ENCODE measurements at places on chromosomes 2 and 18.

GRCh38 chr18:62384068-62384467, 59.0 kb downstream of the TNFRSF11A start:
- no peak for DNase-seq

DNA sequence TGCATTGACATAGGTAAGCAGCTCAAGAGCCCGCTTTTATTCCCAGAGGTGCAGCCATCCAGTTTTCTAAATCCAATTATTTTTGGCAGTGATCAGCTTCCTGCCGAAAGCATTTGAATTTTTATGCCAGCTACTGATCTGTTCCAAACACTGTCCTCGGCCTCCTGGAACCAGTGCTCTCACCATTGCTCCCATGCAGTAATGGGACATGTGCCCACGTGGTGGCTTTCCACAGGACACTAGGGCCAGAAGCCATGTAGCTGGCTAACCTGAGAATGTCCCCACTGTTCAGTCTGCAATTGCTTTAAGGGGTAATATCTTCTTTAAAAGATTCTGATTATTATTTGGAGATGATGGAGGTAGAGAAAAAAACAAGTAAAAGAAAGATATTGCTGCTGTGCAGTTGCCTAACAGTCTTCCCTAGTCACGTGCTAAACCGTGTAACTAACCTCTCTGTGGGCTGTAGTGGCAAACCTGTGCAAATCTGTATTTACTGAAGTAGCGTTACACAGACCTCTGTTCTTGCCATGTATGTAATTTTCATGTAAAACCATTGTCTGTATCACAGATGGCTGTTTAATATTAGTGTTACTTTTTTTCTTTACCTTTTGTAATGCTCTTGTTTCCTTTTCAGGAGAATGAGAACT, 13.0 kb downstream of the GRHL1 start:
- no peak for DNase-seq

GRCh38 chr18:6591491-6591890, 138.0 kb upstream of the ARHGAP28 start:
- DNase-seq, result no peak

- no peak for DNase-seq
These were observed 122.1 kb downstream of the TMEM17 start for GRCh38 chr2:62383846-62384245.

GRCh38 chr18:70028084-70028483, 80.4 kb upstream of the CD226 start:
- DNase-seq, result no peak

DNA sequence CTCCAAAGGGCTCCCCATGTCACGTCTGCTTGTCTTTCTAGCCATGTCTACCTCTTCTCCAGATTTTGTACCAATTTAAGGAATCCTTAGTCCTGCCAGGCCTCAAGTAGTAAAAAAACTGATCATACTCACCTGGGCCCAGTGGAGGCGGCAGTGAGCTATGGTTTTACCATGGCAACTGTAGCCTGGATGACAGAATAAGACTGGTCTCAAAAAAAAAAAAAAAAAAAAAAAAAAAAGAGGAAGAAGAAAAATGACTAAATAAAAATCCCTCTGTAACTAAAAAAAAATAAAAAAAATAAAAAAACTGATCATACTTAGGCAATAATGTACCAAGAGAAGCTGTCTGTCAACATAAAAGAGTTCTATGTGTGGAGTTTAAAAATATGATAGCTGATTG, 221.6 kb downstream of the NR4A2 start:
- DNase-seq, result no peak

DNA sequence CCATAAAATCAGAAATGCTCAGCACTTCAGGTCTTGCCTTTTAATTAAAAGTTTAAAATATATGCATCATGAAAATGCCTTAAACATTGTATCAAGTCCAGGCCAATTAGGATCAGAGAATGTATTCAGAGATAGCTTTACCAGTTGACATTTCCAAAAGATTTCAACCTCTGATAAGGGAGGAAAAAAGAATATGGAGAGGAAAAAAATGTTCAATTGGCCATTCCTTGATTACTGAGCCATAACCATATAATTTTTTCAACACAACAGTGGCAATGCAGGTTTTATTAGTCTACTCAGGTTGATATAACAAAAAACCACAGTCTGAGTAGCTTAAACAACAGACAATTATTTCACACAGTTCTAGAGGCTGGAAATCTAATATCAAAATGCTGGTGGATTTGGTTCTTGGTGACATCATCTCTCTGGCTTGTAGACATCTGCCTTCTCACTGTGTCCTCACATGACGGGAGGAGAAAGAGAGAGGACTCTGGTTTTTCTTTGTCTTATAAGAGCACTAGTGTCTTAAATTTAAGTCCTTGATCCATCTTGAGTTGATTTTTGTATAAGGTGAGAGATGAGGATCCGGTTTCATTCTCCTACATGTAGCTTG, 111.9 kb downstream of the IRS1 start:
- DNase-seq, result no peak

- DNase-seq, result no peak
These were observed 95.7 kb upstream of the POU3F3 start for GRCh38 chr2:104758199-104758620.

- DNase-seq, result no peak
These were observed 30.1 kb upstream of the BCL11A start for GRCh38 chr2:60583604-60584003.

DNA sequence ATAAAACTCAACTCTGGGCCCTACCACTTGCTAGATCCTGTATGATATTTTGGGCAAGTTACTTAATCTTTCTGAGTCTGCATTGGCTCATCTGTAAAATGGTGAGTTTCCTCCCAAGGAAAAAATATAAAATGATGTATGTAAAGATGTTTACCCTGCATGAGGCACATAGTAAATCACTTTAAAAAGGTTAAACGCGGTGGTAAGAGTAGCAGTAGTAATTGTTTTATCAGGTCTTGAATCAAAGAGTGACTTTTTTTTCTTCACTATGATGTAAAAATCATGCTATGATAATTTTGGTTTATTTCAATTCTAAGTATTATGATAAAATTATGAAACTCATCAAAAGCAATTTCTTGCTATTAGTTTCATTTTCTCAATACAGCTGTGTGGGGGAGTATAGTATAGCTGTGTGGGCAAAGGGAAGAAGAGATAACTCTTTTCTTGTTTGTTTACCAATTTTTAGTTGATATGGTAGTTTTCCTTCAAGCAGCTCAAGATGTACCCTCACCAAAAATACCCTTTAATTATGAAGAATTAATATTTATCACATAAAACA, 10.7 kb downstream of the ARHGAP15 start:
- DNase-seq, result no peak

DNA sequence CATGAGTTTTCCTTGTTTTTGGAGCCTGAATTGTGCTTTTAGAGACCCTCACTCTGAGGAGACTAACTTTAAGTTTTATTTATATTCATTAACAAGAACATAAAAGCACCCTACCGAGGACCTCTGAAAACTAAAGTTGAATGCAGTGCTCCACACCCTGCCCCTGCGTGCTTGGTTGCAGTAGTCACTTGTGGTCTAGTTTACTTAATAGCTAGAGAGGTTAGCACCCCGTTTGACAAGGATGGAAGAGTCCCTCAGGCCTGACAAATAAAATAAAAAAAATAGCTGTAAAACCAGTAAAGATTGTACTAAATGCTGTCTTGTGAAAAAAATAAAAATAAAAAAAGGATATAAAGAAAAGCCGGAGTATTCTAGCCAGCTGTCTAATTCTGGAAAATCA, 395.2 kb downstream of the MTX2 start:
- no peak for DNase-seq

GRCh38 chr2:223523551-223524001, 78.6 kb downstream of the SCG2 start:
- DNase-seq, result no peak

DNA sequence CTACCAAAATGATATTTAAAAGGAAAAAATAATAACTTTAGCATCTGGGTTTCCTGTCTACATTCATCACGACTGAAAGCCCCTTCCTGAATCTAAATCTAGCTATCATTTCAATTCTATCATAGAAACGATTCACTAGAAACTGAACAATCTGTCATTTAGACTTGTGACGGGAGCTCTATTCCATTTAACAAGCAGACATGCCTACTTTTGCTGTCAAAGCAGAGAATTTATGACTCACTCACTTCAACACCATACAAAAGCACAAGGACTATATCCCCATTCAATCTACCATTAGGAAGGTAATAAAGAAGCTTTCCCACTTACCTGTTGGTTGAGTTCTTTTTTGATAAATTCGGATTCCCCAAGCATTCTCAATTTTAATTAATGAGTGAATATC, 1072.3 kb downstream of the LRP1B start:
- DNase-seq, result no peak

- no peak for DNase-seq
These were observed 91.8 kb downstream of the NEDD4L start for GRCh38 chr18:58135701-58136331.

DNA sequence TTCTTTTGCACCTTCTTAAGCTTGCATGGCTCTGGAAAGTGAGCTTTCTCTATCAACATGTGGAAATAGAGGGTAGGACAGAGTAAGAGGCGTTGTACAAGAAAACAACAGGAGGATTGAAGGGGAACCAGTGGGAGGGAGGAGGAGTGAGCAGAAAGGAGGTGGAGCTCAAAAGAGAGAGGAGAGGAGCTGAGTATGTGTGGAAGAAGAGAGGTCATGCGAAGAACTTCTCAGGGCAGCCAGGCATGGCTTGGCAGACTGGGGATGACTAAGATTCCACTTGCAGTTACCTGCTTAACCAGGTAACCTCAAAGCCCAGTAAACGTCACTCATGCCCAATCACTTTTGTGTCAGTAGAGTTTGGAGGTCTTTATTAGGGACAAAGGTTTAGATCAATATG, 105.1 kb downstream of the BCL2L11 start:
- no peak for DNase-seq

GRCh38 chr18:26930630-26931029, 65.1 kb upstream of the AQP4 start:
- no peak for DNase-seq

GRCh38 chr2:149094217-149095015, 55.9 kb downstream of the LYPD6B start:
- no peak for DNase-seq

DNA sequence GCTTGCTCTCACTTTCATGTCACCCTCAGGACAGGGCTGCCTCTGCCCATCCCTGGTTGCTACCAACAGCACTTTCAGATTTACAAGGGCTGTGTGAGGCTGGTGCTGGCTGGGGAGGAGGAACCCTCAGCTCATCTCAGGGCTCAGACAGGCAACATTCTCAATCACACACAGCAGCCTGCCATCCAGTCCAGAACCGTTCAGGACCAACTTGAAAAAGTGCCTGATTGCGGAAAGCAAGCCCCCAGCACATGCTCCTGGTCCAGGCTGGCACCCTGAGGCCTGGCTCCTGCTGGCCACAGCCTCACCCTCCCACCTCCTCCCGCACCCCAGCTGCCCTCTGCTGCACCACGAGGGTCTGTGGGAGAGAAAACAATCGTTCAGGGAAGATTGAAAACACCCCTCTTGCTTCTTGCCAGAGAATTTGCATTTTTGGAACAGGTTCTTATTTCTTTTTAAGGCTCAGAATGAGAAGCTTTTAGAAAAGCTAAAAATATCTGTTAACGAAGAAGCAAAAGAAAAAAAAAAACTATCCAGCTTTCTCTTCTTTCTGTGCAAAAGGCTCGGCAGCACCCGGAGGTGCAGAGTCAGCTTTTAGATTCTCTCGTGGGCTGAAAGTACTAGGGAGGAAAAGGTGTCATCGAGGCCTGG, 403.8 kb upstream of the ID2 start:
- DNase-seq, result no peak

DNA sequence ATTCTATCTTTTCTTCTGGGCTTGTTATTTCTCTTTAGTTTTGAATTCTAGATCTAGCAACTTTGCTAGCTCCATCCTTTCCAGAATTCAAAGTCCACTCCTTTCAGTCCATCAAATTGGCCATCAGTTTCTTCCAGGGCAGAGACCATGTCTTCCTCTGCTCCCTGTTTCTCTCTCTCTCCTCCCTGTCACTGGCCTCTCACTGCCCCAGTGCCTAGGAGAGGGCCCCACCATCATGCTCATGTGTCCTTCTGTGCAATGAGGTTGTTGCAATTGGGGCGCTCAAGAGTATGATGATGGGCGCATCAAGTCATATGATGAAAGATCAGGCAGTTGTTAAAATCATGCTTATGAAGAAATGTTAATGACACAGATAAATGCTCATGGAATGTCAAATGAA, 159.2 kb upstream of the HS6ST1 start:
- peak; percentile 7 for DNase-seq

DNA sequence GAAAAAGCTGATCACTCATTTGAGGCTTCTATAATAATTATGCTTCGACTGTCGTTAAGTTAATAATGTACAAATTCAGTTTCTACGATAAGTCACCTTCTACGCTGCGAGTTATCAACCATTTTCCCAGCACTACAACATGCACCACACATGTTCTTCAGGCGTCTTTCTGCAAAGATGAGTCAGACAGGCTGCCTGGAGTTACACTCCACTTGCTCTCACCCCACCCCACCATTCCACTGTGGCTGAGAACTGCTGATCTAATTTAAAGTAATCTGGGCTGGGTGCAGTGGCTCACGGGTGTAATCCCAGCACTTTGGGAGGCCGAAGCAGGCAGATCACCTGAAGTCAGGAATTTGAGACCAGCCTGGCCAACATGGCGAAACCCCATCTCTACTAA, 218.6 kb downstream of the DYM start:
- DNase-seq, result no peak

DNA sequence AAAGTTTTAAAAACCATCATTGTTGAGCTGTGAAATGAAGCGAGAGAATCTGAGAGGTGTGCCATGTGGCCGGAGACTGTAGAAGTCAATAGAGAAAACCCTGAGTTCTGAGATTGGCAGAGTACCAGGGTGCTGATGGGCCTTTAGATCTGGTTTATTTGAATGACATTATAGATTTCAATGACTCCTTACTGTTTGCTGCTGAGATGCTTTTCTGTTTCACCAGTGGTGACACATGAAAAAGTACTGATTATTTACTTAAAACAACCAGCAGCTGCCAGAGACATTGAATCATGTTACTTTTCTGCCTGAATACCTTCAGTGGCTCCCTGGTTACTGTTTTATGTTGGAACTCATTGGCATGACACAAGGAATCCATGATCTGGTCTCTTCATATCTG, 602.7 kb upstream of the ZNF804A start:
- DNase-seq, result no peak

- no peak for DNase-seq
These were observed 3.4 kb downstream of the ZEB2 start for GRCh38 chr2:144516411-144516980.

- DNase-seq, result no peak
These were observed 88.1 kb downstream of the LRP1B start for GRCh38 chr2:142042536-142043199.

DNA sequence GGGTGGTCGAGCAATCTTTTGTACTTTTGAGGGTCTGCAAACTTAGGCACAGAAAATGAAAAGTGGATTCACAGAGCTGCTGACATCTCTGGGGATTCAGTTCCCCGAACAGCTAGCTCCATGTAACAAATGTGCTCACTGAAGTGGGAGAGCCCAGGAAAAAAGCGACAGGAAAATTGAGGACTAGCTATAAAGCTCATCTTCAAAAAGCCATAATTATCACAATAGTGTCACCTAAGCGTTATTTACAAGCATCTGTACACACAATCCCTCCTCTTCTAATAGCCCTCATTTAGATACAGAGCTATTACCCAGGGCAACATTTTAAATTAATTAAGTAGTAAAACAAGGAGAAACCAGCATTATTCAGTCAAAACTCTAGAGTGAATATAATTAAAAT, 36.1 kb downstream of the RNF152 start:
- no peak for DNase-seq

Measured in mesothelial cell of epicardium (in vitro differentiated cells).